PC-9 (cell line): ENCODE measurements at places on chromosomes 11 and 22.

- no peak for DNase-seq
Observed at GRCh38 chr11:122649116-122649515, 6.4 kb upstream of the UBASH3B start.

DNA sequence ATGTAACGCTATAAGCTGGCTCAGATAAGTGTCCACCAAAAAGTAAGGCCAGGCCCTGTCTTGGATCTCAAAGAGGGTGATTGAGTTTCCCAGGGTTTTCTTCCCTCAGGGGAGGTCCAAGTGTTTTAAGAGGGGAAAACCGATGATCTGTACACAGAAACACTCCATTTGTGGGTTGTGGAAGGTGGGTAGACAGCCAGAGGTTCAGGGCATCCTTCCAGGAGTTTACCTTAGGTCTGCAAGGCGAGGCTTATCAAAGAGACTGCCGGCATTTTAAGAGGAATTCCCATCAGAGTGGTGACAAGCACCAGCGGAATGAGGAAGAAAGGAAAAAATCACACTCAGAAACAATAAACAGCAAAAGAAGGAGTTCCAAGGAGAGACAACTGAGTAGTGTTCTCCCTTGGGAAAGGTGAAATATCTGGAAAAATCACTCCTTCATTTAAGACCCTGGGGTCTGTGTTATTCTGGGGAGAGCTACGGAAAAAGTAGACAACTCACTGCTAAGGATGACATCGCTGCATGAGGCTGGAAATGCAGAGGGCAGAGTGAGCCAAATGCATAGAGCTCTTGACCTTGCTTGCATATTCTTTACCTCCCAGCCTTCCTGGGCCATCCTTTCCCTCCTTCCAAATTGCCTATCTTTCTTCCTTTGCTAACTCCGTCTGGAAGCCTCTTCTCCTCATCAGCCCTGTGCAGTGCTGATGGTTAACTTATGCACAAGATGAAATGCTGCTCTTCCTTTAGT lies 22.1 kb upstream of the MMP7 start:
- peak; percentile 99 for DNase-seq

GRCh38 chr22:19292458-19293230 lies 1.1 kb upstream of the CLTCL1 start:
- no peak for DNase-seq

DNA sequence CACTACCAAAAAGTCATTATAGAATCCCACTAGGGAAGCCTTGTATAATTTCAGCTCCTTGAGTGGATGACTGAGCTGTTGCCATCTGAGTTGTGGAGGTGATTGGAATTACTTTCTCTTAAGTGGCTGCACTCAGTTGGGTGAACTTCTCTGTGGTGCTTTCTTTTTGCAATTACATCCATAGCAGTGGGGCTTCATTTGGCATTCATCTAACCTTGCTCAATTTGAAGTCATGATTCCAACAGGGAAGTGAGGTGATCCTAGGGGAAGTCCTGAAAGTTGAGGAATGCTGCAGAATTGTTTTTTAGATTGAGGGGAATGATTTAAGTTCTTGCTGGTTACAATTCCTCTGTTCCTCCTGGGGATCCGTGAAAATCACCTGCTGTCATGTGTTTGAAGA lies 39.6 kb downstream of the ARHGAP42 start:
- DNase-seq, result no peak

DNA sequence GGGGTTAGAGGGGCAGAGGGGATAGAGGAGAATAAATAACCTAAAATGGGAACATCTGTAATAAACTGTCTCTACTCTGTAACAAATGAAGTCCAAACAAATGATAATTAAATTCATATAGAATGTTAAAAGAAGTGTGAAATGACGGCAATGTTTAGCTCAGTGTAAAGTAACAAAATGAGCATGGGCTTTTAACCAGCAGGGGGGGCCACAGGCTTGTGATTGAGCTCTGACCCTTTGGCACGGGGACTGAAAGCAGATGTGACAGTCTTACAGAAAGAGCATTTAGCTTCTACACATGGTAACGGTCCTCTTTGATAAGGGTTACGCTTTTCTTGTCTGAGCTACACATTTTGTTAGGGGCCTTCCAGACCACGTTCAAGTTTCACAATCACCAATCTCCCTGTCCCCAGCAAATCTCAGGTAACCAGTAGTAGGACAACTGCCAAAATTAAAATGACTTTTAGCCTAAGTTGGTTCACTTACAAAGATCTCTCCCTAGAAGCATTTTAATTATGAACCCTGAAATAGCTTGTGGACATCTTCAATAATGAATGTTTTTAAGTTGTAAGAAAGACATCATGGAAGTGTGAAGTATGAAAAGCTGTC lies 262.5 kb downstream of the DCDC1 start:
- peak; percentile 42 for DNase-seq

- no peak for DNase-seq
Observed at GRCh38 chr11:111455291-111456085, 56.7 kb downstream of the BTG4 start.

- no peak for DNase-seq
Observed at GRCh38 chr22:41062146-41062545, 30.2 kb upstream of the EP300 start.

DNA sequence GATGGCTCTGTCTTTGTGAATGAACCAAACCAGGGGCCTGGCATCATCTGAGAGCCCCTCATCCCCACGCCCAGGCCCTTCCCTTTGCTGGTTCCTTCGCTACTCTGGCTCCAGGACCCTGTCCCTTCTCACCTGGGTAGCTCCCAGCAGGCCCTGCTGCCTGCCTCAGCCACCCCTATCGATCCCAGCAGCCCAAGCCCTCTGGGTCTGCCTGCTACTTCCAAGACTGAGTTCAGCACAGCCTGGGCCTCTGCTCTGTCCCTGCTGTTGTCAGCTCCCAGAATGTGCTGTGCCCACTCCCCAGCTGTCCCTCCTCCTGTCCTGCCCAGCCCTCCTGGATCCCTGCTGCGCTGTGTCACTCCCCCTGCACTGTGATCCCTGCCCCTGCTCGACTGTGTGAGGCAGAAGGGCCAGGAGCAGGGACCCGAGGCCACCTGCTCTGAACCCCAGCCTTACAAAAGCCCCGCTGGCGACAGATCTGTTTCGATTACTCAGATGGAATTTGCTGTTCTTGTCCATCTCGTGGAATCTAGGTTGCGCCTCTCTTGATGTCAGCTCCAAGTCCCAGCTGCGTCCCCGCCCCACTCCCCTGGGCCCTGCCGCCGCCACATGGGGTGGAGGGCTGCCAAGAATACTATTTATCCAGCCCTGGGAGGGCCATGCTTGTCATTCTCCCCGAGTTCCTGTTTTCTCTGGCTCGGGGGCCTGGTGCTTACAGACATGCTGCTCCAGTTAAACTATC lies 13.0 kb downstream of the MRPL21 start:
- no peak for DNase-seq

GRCh38 chr22:26845021-26845743 lies 187.8 kb downstream of the MIAT start:
- DNase-seq, result no peak

GRCh38 chr11:117933930-117934329 lies 4.7 kb upstream of the TMPRSS13 start:
- DNase-seq, result no peak

- DNase-seq, result no peak
Observed at GRCh38 chr22:47187176-47187957, 424.9 kb downstream of the TBC1D22A start.

DNA sequence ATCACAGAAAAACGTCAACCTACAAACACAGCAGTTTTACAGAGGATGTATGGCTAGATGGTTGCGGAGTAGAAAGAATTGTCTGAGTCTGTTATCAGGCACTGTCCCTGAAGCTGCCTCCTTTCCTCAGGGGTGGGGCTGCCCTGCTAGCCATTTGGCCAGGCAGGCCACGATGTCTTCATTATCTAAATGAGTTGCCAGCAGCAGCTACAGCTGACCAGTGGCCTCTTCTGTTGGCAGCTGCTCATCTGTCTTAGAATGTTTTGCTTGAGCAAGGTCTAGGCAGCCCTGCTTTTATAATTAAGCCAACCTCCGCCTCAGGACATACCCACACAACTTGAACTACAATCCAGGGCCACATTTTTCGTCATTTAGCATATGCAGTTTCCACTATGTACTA lies 17.5 kb downstream of the SLC6A5 start:
- DNase-seq, result no peak

GRCh38 chr11:19445771-19446170 lies 205.0 kb upstream of the E2F8 start:
- DNase-seq, result no peak
